ENCODE measurements at places on chromosomes 1 and 21.

DNA sequence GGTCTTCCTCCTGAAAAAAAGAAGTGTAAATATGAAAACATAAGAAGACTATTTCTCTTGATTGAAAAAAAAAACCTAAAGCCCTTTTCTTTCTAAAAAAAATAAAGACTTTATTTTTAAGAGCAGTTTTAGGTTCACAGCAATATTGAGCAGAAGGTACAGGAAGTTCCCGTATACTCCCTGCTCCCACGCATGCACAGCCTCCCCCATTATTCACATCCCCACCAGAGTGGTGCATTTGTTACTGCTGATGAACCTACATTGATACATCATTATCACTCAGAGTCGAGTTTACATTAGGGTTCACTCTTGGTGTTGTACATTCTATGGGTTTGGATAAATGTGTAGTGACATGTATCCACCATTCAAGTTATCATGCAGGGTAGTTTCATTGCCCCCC lies 92.0 kb upstream of the TLR5 start:
- no peak for DNase-seq

DNA sequence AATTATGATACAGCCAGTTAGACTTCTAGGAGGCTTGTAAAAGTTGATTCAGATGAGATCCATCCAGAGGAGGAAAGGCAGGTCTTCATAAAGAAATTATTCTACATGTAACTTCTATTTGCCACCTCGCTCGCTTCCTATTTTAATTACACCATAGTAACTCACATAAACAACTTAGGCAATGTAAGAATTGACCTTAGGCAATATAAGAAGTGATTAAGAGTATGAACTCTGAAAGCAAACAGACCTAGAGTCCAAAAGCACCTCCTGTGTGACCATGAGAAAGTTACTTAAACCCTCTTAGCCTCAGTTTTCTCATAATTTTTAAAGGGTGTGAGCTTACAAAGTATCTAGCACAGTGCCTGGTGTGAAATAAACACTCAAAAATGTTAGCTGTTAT lies 192.7 kb upstream of the NFIA start:
- no peak for DNase-seq

DNA sequence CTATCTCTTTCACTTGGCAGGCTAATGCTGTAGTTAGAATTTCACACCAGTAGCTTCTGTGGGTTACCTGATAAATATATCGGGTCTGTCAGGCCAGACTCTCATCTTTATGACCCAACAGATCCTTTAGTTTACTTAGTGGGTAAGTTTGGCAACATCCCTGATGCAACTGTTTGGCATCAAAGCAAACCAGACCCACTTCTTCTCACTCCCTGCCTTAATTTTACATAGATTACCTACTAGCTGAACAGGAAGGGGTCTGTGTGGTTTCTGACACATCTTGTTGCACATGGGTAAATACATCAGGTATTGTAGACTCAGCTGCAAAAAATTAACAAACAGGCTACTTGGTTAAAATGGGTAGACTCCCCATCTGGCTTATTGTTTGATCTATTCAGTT lies 3.2 kb upstream of the GUK1 start:
- DNase-seq, result no peak

DNA sequence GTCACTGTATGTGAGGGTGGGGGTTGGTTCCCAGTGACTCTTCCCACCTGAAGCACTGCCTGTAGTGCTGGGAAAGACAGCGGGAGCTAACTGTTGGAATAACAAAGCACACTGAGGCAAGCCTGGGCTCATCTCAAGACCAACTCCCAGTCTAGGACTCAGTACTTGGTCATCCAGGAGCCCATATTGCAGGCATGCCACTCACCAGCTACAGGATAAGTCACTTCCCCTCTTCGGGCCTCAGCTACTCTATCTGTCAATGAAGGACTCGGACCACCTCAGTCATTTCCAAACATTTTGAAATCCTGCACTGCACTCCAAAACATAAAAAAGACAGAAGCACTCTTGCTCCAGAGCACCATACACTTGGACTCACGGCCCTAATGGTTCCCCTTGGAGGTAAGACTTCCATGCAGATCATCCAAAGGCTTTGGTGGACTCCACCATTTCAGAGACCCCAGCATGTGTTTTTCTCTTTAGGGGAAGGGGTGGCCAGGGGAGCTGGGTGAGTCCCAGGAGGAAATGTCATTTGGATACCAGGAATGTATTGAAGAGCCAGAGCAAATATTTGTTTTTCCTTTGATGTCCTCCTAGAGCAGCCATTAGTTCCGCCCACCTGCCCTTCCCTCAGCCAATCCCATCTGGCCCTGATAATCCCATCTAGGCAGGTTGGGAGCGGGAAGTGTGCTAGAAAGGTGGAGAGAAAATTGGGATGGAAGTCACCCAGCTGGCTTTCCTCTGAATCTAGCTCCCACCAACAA lies 3.1 kb downstream of the NUAK2 start:
- DNase-seq, result peak; percentile 36

GRCh38 chr1:21307663-21308305 lies 17.5 kb upstream of the ECE1 start:
- DNase-seq, result no peak

- no peak for DNase-seq
Measured at GRCh38 chr1:145897969-145898368, 11.9 kb downstream of the ITGA10 start.
